ENCODE measurements at places on chromosomes 11 and 22.

DNA sequence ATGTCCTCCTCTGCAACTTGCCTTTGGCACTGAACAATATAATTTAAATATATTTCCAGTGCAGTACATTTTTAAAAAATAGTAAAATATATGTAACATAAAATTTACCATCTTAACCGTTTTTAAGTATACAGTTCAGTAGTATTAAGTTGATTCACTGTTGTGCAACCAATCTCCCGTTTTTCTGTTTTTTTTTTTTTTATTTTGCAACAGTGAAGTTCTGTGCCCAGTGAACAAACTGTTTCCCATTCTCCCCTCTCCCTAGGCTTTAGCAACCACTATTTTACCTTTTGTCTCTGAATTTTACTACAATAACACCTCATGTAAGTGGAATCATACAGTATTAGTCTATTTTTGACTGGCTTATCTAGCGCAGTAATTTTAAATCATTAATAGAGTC, 13.8 kb downstream of the PRRG4 start:
- no peak for DNase-seq

DNA sequence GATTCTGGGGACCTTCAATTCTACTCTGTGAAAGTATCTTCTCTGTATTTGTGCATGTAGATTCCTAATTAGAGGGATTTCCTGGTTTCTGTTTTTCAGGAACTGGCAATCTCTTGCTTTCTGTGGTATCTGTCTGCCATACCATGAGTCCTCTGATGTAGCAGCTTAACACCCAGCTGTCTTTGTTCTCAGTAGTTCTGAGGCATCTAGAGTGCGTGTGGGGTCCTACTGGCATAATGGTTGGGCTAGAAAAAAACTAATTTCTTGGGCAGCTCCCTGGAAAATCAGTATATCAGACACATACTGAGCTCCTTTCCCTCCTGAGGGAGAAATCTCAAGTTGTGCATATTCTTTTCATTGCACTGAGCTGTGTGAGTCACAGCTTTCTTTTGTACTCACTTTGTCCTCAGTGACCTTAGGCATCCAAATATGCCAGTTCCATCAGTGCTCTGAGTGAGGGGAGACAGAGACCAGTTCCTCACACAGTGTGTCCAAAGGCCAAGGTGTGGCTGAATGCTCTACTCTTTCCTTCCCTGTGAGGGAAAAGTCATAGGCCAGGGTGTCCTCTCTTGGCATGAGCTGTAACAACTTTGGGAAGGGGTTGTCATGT, 35.5 kb upstream of the SLC22A24 start:
- no peak for DNase-seq

DNA sequence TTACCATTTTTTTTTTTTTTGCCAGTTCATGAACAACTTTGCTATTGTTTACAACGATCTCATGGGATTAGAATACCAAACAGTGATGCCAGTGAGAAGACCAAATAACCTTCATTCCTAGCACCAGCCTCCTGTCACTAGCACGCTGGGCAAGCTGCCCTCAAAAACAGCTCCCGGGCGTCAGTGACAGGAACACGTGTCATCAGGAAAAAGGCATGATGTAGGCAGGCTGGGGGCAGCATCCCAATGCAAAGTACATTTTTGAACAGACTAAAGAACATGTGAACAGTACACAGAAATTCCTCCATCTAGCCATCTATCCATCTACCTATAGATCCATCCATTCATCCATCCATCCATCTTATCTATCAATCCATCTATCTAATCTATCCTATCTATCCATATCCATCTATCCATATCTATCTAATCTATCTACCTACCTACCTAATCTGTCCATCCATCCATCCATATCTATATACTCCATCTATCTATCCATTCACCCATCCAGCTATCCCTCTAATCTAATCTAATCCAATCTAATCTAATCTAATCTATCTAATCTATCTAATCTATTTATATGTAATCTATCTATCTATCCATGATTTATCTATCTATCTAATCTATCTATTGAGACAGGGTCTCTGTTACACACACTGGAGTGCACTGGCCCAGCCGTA, 378.5 kb downstream of the SHANK2 start:
- DNase-seq = no peak

DNA sequence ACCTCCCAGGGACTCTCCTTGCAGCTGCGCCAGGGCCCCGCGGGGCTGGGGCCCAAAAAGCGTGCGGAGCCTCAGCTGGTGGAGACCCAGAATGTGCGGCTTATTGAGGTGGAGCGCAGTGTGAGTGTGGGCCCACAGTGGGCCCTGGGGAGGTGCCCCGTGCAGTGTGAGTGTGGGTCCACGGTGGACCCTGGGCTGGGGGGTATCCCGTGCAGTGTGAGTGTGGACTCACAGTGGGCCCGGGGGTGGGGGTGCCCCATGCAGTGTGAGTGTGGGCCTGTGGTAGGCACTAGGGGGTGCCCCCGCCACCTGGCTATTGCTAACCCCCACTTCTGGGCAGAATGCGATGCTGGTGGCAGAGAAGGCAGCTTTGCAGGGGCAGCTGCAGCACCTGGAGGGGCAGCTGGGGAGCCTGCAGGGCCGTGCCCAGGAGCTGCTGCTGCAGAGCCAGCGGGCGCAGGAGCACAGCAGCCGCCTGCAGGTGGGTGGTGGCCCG, 7.8 kb upstream of the RPS6KA4 start:
- peak; percentile 63 for DNase-seq

DNA sequence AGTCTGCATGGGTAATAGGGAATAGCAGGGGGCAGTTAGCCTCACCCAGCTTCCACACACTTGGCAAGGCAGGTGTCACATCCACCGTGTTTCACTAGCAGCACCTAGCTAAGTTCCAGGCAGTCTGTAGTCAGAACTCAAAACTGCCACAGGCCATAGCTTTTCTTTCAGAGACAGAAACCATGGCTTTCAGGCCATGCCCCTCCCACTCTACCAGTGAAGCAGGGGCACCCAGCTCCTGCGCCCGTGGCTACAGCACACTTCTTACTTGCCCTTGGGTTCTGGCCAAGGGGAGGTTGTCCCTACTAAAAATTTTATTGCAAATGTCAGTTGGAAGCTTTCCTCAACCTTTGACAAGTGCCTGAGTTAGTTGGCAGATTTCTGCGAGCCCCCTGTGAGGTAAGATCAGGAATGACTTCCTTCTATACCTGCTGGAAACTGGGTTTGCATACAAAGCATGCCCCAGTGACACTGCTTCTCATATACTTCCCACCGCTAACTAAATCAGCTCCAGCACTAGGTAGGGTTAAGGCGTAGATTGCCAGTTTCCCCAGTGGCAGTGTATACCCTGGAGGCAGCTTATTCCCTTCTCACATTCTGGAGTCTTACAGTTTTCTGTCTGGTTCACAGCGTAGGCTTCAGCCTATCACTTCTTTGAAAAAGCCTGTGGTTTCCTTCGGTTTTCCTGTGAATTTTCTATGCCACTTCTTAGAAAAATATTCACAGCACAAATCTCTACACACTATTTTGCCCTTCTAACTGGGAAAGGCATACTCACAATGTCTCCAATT, 139.0 kb upstream of the LUZP2 start:
- DNase-seq = no peak

DNA sequence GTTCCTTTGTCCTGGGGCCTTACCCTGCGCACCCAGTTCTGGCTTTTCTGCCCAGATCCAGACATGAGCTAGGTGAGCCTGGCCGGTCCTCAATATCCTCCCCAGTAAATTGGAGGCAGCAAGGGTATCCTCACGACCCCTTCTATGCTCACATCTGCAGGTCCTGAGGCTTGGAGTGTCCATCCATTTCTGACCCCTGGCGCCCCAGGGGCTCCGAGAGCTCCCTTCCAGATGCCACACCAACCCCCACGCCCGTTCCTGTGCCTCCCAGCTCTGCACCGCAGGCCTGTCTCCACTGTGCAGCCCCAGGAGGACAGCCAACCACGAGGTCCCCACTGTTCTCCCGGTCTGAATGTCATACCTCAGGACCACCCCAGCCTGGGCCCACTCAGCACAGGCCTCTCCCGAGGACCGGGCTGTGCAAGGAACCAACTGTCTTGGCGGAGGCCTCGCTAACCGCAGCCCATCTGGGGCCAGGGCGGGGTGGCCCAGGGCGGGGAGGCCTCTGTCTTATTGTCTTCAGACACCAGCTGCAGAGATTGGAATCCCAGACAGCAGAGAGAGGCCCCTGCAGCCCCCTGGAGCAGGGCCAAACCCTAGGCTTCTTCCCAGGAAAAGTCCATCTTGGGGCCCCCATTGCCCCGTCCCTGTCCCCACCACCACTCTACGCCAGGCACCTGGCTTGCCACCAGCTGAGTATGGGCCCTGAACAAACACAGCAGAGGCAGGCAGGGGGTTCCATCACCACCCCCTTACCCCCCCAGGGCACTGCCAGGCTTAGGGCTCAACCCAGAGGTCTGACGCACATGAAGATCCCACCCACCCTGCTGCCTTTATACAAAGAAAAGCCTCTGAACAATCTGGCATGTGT, 39.3 kb downstream of the ALX4 start:
- peak; percentile 47 for DNase-seq

Data from H7 (cell line).